ENCODE measurements at places on chromosomes 3 and 15.

DNA sequence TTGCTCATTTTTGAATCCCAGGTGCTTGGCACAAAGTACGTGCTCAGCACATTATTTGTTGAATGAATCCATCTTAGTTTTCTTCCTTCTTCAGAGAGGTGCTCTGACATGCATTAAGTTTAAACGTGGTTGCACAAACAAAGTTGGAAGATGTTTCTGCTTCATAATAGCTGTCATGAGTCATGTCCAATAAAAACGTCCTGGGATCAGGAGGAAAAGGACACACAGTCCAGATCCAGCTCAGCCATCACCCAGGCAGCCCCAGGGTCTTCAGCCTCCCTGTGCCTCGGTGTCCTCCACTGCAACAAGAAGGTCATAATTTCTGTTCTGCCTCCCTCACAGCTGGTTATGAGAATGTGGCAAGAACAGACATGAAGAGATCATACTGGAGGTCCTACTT, 55.4 kb downstream of the CCNL1 start:
- DNase-seq = no peak

DNA sequence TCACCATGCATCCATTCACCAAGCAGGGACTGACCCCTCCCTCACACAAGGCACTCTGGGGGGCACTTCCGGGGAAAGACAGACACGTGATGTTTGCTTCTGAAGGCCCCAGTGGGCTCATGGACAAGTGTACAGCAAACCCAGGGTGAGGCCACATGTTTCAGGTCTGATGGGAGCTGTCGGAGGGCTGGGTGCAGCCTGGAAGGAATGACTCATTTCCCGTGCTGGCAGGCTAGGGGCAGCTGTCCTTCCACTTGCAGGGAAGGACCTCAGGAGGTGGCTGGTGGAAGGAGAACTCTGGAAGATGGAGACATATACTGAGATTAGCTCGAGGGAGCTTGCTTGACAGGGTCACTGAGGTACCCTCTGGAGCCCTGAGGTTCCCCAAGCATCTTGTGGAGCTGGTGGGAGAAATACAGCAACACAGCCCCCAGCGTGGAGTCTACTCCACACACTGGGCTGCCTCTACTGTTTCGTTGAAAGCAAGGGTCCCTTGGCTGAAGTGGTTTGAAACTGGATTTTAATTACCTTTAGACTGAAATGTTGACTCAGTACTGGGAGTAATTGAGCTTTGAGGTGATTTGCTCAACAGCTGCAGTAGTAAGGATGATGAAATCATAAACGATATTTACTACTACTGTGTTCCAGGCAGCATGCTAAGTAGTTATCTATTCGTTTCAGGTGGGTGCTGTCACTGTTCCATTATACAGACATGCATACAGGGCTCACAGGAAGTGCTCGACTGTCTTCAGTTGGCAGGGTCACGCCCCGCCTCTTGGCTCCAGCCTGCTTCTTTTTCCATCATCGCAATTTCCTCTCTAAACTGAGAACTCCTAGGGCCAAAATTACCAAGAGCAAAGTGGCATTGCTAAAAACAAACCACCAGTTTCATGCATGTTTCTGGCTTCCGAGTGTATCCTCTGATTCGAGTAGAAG, 230.4 kb downstream of the ADAMTS17 start:
- DNase-seq = peak; percentile 60

DNA sequence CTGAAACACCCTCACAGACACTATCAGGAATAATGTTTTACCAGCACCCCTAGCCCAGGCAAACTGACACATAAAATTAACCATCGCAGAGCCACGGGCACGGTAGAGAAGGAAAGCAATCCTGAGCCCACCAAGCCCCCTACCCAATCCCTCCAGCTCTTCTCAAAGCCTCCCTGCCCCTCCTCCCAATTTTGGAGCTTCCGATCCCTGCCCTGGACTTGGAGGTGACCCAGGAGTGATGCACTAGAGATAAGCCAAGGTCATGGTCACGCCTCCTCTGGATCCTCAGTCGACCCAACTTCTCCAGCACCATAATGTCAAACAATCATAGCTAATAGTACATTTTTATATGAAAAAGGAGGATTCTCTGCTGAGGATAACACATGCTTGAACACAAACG, 188.7 kb upstream of the NSMCE3 start:
- DNase-seq = no peak

DNA sequence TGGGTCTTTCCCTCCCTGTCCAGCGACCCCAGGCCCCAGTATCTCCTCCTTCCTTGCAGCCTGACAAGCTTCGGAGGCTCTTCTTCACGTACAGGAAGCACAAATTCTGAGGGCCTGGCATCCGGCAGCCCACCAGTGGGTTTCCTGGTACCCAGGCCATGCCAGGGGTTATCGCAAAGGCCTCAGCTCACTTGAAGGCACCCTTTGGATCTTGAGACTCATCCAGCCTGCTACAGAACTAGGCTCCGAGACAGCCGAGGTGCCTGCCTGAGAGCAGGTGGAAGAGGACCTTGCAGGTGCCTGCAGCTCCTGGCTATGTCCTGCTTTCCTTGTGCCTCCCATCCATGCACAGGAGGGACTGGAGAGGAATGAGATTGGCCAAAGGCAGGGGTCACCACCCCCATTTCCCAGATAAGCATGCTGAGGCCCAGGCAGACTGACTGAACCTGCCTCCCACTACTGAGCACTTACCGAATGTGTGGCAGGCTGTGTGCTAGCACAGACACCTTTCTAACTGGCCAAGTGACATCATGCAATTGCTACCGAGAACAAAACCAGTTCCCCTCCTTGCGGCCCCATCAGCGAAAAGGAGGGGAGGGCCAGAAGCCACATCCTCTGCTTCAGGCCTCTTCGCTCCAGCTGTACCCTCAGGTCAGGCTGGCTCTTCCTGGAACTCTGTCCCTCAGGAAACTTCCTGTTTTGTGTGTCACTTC, 11.2 kb downstream of the SH2D7 start:
- DNase-seq = no peak

DNA sequence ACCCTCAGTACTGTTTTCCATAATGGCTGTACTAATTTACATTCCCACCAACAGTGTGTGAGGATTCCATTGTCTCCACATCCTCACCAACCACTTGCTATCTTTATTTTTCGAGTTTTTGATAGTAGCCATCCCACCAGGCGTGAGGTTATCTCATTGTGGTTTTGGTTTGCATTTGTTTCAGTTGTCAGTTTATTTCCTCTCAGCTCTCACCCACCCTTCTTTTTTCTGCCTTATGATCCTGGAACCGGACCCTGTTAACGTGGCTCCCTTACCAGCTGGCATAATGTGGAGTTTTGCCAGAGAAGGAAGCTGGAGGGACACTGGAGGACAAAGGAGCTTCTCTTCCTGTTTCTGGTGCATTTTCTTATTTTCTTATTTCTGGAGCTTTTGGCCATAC, 25.1 kb upstream of the SH3GL3 start:
- DNase-seq = no peak

GRCh38 chr3:181008796-181009195, 19.3 kb upstream of the DNAJC19 start:
- DNase-seq = no peak

DNA sequence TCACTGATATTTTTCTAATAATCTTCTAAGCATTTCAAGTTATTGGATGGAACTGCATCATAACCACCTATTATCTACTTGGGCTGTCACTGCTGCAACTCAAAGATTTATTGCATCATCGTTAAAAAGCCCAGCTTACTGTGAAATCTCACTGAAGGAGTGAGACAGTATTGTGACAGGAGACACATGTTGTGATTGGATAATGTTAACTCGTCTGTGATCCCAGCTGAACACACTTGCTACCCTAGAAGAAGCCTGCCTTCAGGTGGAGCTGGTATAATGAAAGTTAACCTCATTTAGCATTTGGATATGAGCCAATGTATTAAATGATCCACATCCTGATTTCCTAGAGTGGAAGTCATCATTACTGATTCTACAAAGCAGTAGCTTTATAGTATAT, 138.1 kb downstream of the MAP2K5 start:
- no peak for DNase-seq

GRCh38 chr3:144942093-144942837, 970.6 kb downstream of the DIPK2A start:
- no peak for DNase-seq

DNA sequence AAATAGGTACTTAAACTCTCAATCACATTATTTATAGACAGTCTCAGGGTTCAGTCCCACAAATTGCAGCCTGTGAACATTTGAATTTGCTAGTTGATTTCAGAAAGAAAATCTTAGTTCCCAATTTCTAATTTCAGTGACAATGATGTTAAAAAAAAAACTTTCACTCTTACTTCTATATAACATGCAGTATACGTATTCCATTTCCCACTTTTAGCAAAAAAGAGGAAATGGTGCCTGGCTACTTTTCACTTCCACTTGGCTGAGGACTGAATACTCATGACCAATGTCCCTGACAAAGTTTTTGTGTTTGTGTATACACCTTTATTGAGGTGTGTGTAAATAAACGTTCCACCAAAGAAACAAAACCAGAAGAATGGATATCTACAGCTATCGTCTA, 32.1 kb upstream of the XCR1 start:
- DNase-seq = no peak

- no peak for DNase-seq
These were observed 16.9 kb downstream of the TKT start for GRCh38 chr3:53238886-53239285.

Data from gastrocnemius medialis (tissue), 4 donors.